Effector memory CD8-positive, alpha-beta T cell (primary cell): ENCODE measurements at places on chromosomes 3 and 15.

DNA sequence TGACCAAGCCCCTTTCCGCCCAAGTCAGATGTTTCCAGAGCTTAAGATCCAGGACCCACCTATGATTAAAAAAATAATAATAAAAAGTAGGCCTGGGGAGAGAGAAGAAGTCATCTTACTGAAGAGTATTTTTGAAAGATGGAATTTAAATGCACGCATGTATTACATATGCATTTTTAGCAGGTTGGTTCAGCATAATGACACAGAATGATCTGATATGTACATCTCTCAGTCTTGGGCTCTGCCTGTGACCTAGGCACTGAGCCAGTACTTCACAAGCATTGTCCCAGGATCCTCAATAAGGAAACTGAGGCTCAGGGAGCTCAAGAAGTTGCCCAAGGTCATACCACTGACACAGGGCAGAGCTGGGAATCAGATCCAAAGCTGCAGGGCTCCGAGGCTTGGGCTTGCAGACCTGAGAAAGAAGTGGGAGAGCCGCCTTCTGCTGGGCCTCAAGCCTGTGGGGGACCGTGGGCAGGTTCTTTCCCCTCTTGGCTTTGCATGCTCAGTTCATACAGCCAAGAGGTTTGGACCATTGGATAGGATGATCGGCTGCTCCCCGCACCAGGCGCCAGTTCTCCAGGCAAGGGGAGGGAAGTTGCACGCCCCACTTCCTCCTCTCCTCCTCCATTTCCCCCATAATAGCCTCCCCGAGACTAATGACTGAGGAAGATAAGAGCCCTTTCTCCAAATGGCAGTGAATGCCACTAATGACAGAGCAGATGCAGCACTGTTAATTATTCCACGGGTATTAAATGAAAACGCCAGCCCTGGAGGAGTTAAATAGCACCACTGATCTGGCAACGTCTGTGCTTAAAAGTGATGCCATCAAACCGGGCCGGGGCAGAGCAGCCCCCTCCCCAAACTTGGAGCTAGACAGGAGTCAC is 6.9 kb downstream of the SLC6A1 start:
- no peak for DNase-seq

DNA sequence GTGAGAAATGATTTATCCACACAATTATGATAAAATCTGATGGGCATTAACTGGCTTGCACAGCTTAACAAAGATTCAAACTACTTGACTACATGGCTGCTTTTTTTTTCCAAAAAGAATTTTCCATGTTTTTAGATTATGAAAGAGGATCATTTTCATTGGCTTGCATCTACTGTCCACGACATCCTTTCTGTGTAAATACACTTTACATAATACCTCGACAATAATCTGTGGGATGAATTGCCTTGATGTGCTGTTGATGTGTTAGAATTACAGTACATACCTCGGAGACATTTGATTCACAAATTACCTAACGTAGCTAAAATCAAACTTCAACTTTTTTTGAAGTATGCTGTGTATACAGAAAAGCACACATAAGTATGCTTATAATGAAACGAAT is 104.4 kb downstream of the PPP2R3A start:
- DNase-seq = no peak

- DNase-seq = no peak
These were observed 339.9 kb upstream of the RBMS3 start for GRCh38 chr3:28940994-28941393.

GRCh38 chr3:151145713-151146070 is 57.3 kb downstream of the GPR171 start:
- DNase-seq = no peak

DNA sequence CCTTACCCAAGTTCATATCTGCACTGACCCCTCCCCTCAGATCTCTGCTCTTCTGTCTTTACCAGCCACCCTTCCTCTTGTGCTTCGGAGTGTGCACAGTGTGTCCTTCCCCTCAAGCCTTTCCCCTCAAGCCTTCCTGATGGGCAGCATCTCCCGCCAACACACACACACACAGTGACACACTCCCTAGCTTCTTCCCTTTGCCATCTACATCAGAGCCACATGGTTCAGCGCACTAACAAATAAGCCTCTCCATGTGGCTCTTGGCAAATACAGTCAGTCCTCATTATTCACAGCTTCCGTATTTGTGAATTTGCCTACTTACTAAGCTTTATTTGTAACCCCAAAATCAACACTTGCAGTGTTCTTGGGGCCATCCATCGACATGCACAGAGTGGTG is 37.5 kb downstream of the SH3BP5 start:
- DNase-seq = no peak

DNA sequence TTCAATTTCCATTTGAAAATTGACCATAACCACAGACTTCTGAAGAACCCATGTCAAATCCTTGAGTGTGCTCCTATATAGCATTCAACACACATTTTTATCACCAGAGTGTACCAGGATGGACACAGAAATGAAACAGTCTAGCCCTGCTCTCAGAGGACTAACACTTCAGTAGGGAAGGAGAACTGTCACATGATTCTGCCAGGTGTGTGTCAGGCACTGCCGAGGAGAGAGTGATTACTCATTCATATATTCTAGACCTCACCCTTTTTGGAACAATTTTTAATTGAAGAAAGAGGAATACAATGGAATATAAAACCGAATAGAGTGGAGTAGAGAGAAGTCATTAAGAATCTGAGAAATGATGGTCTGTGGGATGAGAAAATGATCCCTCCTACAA is 125.8 kb downstream of the ERC2 start:
- no peak for DNase-seq

DNA sequence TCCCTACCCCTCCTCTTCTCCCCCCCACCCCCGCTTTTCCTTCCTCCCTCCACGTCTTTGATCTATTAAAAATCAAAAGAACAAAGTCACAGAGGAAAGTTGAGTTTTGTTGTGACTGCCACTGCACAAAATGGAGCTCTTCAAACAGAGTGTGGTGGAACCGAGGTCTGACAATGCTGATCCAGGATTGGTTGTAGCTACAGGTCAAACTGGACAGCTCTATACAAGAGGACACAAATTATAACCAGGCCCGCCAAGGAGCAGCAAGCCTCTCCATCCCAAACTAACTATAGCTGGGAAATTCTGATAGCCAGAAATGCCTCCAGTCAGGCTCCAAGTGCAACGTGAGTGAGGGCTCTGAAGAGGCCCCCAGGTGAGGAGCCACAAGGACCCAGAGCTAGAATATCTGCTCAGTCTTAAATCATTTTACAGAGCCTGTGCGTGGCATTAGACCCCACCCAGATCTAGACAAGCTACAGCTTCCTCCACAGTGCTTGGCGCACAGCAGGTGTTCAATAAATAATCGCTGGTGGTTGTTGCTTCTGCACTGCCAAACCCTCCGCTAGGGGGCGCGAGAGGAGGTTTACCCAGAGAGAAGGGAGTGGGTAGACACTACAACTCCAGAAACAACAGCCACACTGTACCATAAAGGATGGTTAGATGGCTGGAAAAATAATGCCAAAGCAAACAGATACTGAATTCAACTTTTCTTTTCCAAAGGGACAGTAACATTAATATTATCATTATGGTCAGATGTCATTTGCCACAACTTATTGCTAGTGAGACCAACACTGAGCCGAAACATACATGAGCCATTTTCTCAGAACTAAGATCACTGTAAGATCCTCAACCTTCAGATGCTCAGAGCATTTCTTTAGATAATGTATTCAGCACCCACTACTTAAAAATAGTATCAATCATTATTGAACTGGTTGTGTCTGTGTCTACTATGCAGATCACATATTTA is 44.6 kb downstream of the ZIC4 start:
- no peak for DNase-seq

DNA sequence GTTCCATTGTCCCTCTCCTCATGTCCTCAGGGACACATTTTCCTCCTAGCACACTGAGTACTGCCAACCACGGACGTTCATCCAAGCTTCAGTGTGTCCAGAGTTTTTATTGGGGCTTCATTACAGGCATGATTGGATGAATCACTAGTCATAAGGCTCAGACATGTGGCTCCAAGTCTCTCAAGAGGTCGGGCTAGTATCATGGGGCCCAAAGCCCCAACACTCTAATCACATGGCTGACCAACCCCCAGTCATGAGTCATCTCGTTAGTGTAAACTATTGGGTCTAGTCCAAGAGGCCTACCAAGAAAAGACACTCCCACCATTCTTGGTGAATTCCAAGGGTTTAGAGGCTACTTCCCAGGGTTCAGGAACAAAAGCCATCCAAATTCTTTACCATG is 4.4 kb downstream of the TERC start:
- DNase-seq = no peak

DNA sequence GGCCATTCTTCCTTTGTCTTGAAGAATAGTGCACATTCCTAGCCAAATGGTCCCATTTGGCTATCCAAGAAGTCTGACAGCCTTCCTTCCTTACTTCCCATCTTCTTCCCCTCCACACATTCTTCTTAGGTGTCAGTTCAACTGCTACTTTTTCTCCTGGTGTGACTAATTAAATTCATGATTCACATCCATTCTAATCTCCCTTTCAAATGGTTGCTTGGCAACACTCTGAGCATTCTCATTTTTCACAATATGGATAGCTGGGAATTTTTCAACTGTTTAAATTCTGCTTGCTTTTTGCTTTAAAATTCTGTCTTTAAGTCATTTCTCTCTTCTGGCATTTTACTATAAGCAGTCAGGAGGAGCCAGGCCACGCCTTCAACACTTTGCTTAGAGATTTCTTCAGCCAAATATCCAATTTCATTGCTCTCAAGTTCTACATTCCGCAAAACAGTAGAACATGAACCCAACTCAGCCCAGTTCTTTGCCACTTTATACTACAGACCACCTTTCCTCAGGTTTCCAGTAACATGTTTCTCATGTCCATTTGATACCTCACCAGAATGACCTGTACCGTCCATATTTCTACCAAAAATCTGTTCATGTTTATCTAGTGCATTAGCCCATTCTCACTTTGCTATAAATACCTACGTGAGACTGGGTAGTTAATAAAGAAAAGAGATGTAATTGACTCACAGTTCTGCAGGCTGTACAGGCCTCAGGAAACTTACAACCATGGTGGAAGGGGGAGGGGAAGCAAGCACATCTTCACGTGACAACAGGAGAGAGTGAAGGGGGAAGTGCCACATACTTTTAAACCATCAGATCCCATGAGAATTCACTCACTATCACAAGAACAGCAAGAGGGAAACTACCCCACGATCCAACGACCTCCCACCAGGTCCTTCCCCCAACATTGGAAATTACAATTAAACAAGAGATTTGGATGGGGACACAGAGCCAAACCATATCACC is 31.9 kb upstream of the MCF2L2 start:
- DNase-seq = no peak

DNA sequence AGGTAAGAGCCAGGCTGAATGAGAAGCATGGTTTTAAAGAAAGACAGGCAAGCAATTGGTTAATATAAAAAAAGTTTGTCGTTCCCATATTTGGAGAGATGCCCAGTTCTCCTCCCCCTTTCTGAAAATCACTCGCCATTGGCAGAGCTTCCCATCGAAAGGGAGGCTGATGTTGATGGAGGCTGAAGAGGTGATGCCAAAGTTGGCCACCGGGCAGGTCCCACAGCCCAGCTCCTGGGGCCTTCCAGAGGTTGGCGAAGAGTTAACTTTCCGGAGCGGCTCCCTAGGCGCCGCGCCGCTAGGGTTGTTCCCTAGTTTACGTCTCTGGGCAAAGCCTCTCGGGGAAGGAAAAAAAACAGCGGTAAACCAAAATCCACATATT is 793 bp downstream of the PCOLCE2 start:
- no peak for DNase-seq

DNA sequence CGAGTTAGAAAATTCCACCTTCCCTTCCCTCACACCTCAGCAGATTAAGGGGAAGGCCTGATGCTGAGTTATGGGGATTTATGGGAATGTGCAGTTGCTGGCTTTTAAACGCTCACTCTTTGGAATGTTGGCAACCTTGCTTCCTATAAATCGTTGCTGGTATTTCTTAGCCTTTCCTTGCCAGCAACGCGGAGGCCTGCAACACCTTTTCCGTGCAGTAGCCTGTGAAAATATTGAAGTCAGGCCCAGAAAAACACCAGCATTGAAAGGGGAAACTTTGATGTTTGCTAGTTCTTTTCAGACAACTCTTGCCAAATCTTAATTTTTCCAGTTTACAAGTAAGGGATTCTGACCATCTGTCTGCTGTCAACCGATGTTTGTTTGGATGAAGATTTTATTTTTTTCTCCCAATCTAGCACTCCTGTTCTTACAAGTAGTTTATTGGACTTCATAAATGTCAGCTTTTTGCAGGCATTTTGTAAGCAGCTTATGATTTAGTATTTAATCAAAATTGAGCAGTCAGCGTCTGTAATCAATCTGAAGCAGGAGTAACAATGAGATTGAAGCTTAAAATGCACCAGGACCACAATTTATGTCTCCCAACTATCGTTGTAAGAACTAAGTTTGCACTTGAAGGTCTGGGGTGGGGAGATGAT is 251.0 kb downstream of the RPLP1 start:
- no peak for DNase-seq

- DNase-seq = no peak
These were observed 7.4 kb downstream of the HCN4 start for GRCh38 chr15:73361337-73361736.

DNA sequence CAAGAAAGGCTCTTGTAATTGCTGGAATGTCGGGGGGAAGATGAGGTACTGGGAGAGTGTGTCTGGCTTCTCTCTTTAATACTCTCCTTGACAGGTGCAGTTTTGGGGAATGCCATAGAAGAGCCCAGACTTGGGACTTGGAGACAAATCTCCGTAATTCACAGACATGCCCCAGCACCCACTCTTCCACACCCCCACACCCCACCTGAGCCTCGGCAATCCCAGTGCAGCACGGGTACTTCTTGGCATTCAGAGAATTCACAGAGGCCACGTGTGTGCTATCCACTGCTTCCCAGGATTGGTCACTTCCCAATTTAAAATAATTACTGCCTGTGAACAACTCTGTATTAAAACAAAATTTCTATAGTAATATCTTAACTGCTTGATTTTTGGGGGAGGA is 43.9 kb downstream of the TRIM71 start:
- no peak for DNase-seq

- DNase-seq = no peak
These were observed 15.9 kb downstream of the LMCD1 start for GRCh38 chr3:8517487-8517886.

- no peak for DNase-seq
These were observed 10.9 kb downstream of the EID1 start for GRCh38 chr15:48888836-48889235.

DNA sequence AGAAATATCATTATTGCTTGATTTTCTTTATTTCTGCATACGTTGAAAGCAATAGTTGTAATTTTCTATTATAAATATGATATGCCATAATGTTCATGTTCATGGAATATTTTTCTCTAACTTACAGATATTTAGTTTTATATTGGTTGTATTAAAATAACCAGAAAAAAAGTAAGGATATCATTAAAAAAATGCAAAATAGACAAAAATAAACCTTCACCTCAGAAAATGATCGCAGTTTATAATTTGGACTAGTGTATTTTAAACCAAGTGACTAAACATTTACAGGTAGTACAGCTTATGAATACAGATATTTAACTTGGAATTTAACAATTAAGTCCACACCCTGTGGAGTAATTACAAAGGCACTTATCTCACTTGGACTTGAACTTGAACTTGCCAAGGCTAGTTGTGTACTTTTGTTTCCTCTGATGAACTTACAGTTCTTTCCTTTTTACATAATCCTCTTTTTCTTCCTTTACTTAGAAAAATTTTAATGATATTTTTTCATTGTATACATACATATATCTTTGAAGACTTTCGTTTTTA is 156.7 kb downstream of the CHL1 start:
- DNase-seq = no peak
